ENCODE measurements at places on chromosomes 1 and 21.

DNA sequence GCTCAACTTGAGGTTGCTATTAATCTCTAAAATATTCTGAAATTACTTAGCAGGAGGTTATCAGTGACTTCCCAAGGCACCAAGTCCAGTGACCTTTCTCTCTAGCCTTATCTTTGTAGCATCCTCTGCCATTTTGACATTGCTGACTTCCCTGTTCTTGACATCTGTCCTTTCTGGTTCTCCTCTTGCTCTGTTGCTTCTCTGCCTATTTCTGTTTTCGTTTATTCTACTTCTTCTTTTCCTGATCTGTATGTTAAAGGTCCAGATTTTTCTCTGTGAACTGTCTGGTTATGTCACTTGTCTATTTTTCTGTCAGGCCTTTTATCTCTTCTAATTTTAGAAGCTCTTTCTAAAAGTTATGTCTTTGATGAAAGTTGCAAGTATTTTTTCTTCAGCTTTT is 178.8 kb downstream of the VPS13D start:
- no peak for DNase-seq

- DNase-seq = no peak
These were observed 19.6 kb upstream of the AGPAT3 start for GRCh38 chr21:43845386-43845785.

DNA sequence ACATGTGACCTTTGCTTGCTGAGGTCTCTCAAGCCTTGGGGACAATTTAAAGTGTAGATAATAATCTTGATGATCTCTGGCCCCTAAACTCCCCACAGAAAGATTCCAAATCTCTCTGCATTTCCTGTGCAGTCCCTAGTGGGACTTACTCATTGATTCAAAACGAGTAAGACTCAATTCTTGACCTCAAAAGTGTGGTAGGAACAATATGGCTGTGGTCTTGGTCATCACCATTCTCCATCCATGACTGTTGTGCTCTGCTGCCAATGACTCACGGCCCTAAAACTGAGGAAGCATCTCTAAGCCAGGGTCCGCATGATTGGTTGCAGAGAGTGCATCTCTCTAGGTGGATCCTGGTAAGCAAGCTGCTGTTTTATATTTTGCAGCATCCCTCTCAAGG is 268.0 kb downstream of the PTGER3 start:
- DNase-seq = peak; percentile 77

DNA sequence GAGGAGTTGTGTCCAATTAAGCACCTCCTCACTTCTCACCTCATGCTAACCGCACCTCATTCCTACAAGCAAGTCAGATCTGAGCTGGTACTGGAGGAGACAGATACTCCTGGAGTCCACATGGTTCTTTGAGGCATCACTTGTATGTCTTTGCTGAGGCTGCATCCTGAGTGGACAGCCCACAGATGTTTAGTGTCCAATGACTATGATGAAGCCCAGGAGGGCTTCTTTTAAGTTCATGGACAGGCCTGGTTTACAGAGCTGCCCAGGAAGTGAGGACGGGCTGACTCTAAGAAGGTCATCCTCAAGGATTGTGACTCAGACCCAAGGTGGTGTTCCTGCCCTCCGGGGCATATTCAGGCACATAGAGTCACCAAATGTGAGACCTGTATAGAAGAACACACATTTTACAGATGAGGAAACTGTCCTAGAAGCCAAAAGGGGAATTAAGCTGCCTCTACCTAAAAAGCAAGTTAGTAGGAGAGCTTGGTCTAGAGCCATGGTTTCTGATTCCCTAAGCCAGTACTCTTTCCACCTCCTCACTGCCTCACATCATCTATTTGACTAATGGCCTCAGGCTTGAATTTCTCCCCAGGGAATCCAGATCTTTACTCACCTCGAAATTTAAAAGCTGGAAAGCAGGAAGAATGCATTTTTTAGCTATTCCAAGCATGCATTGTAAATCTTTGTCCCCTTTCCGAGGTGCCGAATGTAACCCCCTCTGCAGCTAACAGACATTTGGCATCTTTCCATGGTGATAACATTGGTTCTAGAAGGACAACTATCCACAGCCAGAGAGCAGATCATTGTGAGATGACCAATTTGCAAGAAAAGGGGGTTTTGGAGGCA is 228.1 kb downstream of the OMA1 start:
- DNase-seq = peak; percentile 20

DNA sequence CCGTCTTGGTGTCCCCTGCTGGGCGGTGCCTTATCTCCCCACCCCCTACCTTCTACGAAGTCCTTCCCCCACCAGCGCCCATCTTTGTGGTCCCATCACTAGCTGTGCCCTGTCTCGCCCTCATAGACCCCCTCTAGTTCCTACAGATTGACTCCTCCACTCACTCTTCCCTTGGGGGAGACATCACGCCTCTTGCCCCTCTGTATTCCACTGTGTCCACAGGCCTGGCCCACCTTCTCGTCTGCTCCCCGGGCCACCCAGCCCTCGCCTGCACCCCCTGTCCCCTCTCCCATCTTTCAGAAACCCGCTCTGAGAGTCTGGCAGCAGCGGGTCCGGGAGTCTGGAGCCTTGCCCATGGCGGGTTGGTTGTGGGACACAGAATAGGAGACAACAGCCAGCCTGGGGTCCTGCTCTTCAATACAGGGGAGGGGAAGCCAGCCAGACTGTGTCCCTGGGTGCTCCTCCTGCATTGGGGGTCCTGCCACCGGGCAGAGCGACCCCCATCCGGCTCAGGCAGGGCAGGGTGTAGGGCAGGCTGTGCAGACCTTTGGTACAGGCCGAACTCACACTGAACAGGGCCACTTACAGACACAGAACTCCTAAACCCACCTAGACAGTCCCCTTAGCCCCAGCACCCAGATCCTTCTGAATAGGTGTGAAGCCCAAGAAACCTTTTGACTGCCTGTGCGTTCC is 1.1 kb downstream of the RNF187 start:
- DNase-seq = no peak

DNA sequence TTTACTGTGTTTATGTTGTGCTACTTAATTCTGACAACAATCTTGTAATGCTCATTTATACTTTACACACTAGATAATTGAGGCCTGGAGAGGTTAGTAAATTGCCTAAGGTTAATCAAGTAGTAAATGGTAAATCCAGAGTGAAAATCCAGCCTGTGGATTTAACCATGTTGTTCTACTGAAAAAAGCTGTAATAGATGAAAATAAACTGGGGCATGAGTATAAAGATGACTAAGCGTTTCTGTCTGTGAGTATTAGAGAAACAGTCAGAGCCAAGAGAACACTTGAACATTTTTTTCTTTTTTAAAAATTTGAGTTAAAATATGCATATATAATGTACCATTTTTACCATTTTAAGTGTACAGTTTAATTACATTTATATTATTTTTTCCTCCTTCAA is 47.9 kb upstream of the LEPR start:
- peak; percentile 23 for DNase-seq

DNA sequence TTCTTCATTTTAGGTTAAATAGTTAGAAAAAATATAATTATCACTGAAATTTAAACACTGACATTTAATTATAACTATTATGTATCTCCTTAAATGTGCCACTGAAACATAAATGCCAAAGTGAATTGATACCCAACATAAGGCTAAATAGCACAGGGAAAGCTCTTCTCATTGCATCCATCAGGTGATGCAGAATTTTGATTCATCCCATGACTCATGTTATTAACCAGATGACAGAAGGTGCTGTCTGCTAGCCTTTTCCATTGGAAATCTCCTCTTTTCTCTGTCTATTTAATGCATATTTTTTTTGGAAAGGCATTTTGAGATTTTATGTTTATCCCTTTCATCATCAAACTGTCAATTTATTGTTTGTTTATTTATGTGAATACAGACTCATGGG is 136.8 kb downstream of the KCNK2 start:
- DNase-seq = no peak

GRCh38 chr1:1788646-1789431 is 10.6 kb upstream of the NADK start:
- DNase-seq = no peak

DNA sequence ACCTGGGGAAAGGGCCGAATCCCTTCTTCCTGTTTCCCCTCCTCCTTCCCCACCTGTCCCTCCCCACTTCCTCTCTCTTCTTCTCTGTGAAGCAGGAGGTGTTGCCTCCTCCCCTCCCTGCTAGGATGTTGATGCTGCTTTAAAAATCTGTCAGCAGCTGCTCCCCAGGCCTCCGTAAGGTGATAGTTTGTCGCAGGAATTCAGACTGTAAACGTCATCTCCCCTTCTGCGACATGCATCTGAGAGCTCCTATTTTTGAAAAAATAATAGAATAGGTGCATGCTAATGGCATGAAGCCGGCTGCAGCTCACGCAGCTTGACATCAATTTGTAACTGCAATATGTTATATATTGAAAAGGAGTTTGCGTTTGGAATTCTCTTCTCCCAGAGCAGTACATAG is 70.1 kb downstream of the KAZN start:
- no peak for DNase-seq

GRCh38 chr1:3463891-3464648 is 9.6 kb downstream of the ARHGEF16 start:
- no peak for DNase-seq

DNA sequence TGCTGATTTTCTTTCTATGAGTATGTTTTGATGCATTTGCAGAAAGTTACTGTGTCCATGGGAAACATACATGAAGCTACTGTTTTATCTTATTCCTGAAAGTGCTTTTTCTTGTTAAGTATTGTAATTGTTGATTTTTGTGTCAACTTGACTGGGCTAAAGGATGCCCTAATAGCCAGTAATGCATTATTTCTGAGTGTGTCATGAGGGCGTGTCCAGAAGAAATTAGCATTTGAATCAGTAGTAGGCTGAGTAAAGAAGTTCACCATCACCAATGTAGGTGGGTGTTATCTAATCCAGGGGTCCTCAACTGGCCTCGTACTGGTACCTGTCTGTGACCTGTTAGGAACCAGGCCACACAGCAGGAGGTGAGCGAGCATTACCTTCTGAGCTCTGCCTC is 760.2 kb downstream of the PLA2G4A start:
- DNase-seq = peak; percentile 3

DNA sequence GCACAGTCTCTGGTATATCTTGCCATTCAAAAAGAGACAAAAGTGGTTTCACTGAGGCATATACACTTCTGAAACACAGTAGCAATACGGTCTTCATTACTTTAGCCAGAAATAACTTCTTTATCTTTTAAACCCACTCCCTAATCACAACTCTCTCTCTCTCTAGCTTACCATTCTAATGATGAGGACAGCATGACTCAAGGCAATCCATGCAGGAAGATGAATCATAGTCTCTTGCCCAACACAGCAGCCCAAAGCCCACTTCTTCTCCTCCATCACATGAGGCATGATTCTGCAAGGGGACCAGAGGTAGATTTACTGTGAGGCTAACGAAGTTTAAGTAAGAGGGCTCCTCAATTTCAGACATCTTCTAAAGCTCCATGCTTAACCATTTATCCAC is 285.0 kb upstream of the NR5A2 start:
- DNase-seq = peak; percentile 92

DNA sequence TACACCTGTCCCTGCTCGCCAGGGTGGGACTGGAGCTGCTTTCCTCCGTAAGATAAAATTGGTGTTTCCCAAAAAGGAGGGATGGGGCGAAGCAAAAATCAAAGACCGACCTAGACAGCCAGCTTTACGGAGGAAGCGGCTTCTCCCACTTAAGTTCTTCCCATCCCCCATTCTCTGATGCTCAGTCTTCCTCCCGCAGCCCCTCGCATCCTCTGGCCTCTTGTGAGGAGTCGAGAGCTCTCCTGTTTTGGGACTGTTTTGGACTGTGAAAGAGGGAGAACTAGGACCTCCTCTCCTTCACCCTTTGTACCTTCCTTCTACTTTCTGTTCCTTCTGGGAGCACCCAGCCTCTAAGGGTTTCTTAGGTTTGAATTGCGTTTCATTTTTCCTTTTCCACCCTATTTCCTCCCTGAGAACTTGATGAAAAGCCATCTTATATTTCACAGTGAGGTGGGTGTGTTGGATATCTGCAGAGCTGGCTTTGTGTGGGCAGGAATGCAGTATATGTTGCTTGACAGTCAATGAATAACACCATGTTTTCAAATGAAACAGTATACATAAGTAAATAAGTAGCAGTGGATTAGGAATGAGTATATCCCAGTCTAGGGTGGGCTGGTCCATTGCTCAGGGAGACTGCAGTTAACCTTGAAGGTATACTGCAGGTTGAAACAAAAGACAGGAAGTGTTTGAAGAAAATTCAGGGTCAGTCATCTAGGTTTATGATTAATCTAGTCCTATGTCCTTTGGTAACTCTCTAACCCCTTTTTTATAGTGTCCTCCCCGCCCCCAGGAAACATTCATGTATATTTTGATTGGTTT is 848 bp downstream of the CTTNBP2NL start:
- DNase-seq = peak; percentile 41

- DNase-seq = no peak
These were observed 40.0 kb upstream of the DSCAM start for GRCh38 chr21:40886931-40887330.

GRCh38 chr1:218249338-218250140 is 35.6 kb upstream of the RRP15 start:
- DNase-seq = no peak

DNA sequence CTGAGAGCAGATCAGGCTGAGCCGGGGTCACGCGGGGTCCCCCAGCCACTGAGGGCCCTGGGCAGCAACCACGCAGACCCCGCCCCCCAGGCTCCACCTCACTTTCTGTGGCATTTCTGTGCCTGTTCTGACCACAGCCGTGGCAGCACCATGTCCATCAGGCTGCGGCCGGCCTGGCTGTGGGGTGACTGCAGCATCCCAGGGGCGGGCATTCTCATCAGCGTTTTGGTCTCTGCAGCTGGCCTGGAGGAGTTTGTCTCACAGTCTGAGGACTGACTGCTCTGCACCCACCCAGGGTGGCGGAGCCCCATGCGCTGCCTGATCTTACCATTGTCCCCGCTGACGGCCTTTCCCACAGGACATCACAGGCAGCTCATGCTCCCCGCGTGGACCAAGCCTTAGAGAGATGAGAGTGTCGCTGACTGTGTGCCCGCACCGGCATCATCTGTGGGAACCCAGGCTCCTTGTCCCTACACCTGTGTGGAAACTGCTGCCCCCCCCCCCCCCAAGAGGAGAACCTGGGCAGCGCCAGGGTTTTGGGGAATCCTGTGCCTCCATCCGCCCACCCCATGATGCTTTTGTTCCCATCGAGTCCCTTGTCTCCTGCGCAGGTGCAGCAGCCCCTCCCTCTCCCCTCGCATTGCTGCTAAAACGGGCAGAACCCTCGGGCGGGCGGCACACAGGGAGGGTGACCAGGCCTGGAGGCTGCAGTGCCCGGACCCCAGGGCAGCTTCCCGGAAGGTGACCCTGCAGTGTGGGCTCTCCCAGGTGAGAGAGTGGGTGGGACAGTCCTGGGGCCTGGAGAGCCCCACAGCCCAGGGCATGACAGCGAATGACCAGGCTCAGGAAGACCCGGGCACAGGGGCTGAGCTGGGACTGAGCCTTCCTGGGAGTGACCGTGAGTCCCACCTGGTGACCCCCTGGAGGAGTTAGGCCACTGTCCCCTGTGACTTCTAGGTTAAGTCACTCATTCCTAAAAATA is 1.8 kb downstream of the KRTAP10-1 start:
- DNase-seq = no peak

DNA sequence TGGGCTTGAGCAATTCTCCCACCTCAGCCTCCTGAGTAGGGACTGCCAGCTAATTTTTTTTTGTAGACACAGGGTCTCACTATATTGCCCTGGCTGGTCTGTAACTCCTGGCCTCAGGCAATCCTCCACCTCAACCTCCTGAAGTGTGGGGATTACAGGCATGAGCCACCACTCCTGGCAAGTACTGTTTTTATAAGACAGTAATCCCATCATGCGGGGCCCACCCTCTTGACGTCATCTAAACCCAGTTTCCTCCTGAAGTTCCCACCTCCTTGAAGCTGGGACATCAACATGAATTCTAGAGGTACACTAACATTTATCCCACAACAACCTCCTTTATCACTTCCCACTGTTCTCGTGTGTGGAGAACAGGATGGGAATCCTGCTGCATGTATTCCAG is 104.7 kb downstream of the SPATA46 start:
- peak; percentile 10 for DNase-seq

GRCh38 chr1:78840453-78841271 is 165.9 kb downstream of the ADGRL4 start:
- no peak for DNase-seq
